ENCODE measurements at places on chromosomes 3 and 15. TPM values are rescaled to one million over a fixed set of nuclear protein-coding genes. Genes with fewer than 3 reads are reported as not detected.

TGM5 gene
- not detected for total RNA-seq

CDCP1 gene
- 39.6 TPM for total RNA-seq

LRRC15 gene
- total RNA-seq = 0.63 TPM

CNTN6 gene
- total RNA-seq = 0.25 TPM

DNAH1 gene
- total RNA-seq = 12.1 TPM

DNA sequence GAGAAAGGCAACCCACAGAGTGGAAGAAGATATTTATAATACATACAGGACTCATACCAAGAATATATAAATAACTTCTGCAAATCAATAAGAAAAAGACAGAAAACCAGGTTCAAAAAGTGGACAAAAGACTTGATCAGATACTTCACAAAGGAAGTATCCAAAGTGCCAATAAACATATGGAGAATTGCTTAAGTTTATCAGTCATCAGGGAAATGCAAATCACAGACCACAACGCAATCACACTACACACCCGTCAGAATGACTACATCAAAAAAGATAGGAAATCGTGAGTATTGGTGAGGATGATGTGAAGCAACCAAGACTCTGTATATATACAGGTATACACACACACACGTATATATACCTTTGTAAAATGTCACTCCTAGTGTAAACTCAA is 180.6 kb downstream of the FAM43A start:
- H3K27me3 ChIP-seq = no peaks in the 10 kb centered on the region
- no peak overlapping the region for H3K4me3 ChIP-seq
- H3K27ac ChIP-seq = no peak overlapping the region

- no peak overlapping the region for H3K4me3 ChIP-seq
- no peaks in the 10 kb centered on the region for H3K4me1 ChIP-seq
- no peak for DNase-seq
- H3K27ac ChIP-seq = no peak overlapping the region
Observed at GRCh38 chr3:35744419-35744818, 105.1 kb downstream of the ARPP21 start.
